Peyer's patch (tissue), 4 donors: ENCODE measurements at places on chromosomes 6 and 20. TPM values are rescaled to one million over a fixed set of nuclear protein-coding genes. Genes with fewer than 3 reads are reported as not detected.

- DNase-seq: no peak
These were observed 52.9 kb upstream of the PLCB4 start for GRCh38 chr20:9015984-9016324.

DNA sequence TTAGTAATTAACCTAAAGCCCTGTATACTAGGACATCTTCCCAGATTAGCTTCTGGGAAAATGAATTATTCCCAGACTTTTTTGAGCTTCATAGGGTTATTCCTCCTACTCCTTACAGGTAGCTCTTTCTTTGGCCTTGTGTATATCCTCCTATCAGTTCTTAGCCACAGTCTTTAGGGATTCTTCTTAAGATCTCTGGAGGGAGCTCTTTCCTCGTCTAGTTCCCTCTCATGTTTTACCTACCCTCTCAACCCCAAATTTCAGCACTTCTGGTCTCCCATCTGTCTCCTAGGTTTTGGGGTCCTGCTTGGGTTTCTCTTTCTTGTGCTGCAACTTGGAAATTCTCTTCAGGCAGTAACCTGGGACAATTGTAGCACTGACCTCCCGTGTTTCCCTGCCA is 46.4 kb upstream of the SLC35B3 start:
- DNase-seq: no peak

DNA sequence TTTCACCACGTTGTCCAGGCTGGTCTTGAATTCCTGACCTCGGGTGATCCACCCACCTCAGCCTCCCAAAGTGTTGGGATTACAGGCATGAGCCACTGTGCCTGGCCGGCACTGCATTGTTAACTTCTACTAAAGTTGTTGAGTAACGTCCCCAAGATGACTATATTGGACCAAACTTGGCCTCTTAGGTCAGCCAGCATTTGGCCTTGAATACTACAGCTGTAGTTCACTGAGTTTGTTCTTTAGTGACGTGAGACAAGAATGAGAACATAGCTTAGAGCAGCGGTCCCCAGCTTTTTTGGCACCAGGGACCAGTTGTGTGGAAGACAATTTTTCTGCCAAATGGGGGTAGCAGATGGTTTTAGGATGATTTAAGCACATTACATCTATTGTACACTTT is 237.1 kb downstream of the TBC1D7 start:
- DNase-seq: no peak

DNA sequence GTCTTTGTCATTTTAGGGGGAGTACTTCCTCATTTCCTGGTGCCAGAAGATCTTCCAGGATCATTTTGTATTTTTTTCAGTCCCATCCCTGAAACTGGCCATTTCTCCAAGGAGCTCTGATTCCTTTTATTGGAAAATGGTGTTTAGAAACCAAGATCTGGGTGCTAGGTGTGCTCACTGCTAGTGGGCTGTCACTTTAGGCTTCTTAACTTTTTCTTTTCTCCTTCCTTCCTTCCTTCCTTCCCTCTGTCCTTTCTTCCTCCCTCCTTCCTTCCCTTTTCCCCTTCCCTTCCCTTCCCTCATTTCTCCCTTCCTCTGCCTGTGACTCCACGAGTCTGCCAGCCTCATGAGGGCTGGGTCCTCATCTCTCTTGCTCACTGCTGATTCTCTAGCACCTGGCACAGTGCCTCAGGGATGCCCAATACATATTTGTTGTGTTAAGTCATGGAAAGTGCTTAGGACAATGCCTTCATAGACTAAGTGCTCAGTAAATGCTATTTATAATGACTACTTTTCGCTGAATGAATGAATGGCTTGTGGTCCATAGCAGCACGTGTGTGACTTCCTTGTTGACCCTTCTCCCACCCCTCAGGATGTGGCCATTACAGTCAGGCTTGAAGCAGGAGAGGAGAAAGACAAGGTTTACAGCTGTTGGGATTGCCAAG is 36.9 kb downstream of the APCDD1L start:
- DNase-seq: no peak

DNA sequence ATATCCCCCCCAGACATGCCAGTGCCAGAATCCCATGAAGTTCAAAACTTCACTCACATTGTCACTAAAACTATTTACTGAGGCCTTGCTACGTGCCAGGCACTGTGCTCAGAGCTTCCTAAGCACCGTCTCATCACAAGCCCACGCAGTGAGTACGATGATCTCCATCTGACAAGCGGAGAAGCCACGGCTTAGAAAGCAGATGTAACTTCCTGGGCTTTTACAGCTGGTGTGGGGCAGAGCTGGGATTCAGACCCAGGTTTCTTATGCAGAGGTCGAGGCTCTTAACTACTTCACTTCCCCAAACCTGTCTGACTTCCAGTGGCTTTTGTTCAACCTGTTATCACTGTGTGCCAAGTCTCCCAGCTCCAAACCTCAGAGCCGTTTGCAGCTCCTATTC is 8.3 kb downstream of the MDGA1 start:
- no peak for DNase-seq

DNA sequence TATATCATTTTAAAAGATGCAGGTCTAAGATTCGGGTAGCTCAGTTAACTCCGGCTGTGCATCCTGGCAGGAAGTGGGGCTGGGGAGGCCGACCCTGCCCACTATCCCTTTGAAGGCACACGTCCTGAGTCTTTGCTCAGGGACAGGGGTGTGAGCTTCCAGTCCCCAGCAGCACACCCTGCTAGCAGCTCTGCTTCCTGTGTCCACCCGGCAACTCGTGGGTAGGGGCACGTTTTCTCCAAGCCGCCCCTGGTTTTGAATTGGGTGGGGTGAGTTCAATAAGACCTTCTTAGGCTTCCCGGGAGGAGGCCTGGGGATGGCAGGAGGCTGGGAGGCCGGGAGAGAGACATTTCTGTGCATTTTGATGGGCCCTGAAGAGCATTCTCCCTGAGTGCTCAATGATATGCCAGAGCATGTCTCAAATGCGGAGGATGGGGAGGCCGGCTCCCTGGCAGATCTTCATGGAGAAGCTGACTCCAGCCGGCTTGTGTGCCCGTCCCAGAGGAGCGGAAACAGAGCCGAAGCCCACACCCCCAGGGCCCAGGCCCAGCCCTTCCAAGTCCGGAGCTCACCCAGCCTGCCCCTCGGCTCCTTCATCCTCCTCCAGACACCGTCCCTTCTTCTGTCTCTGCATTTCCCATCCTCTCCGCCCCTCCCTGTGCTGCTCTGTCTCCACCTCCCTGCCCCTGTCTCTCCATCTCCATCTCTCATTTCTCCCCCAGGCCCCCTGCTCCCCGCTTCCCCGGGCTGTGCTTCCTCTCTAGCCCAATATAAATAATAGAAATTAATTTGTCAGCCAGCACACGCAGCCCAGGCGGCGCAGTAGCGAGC is 36.3 kb upstream of the ZFAND3 start:
- no peak for DNase-seq

- DNase-seq: no peak
These were observed 391.8 kb downstream of the ARHGAP18 start for GRCh38 chr6:129317931-129318820.

GRCh38 chr6:9408402-9409117 is 973.2 kb upstream of the SLC35B3 start:
- DNase-seq: no peak

- DNase-seq: no peak
These were observed 68.5 kb downstream of the FOXC1 start for GRCh38 chr6:1678201-1678600.

The TGM2 gene
- total RNA-seq: 181 TPM

DNA sequence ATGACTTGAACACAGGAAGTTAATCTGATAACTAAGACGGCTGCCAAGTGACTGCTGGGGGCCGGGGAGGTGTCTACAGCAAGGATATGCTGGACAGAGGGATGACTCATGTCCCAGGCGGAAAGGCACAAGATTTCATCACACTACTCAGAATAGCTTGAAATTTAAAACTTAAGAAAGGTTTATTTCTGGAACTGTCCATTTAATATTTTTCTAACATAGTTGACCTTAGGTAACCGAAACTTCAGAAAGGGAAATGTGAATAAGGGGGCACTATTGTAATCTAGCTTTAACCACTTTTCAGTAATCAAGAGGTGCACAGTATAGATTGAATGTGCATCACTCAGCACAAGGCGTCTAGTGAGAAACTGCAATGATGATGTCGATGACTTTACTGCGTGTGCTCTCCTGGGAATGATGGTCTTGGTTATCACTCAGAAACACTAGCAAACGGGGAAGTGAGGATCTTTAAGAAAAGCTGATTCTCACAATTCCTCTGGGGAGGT is 171.5 kb downstream of the QKI start:
- no peak for DNase-seq

DNA sequence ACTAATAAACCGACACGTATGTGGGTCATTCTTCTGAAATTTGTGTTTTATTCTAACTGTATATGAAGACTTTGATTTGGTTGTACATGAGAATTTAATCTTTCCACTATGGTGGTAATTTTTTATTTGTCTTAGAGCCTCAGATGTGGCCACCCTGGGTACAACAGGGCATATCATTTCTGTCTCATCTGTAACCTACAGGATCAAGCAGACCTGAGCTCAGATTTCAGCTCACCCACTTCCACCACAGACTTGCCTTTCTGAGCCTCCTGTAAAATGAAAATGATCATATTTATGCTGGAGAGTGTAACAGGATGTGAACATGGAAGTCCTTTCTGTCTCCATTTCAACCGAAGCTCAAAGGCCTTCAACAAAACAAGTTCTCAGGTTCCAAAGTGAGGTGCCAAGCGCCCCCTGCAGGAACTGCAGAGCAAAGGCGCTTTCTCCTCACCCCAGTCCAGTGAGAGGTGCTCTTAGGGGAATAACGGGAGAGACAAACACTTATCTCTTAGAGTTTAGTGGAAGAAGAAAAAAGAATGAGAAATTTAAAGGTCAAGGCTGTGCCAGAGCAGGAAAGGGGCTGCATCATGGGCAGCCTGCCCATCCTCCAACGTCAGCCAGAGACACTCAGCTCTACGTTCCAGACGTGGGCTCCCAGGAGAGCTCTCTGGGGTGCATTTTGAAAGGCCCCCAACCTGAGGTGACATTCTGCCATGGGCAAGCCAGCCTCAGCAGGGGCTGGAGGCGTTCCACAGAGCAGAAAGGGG is 23.0 kb upstream of the CD24 start:
- DNase-seq: peak; percentile 71

GRCh38 chr20:1955217-1955616 is 38.6 kb downstream of the PDYN start:
- DNase-seq: no peak

The CRISP2 gene
- not detected for total RNA-seq

GRCh38 chr6:43895656-43896328 is 125.8 kb downstream of the VEGFA start:
- DNase-seq: no peak

- DNase-seq: no peak
These were observed 34.6 kb upstream of the NKX2-2 start for GRCh38 chr20:21548390-21549035.
